ENCODE measurements at places on chromosomes 13 and 19.

GRCh38 chr19:30604657-30605056, 232.5 kb downstream of the ZNF536 start:
- DNase-seq: no peak

DNA sequence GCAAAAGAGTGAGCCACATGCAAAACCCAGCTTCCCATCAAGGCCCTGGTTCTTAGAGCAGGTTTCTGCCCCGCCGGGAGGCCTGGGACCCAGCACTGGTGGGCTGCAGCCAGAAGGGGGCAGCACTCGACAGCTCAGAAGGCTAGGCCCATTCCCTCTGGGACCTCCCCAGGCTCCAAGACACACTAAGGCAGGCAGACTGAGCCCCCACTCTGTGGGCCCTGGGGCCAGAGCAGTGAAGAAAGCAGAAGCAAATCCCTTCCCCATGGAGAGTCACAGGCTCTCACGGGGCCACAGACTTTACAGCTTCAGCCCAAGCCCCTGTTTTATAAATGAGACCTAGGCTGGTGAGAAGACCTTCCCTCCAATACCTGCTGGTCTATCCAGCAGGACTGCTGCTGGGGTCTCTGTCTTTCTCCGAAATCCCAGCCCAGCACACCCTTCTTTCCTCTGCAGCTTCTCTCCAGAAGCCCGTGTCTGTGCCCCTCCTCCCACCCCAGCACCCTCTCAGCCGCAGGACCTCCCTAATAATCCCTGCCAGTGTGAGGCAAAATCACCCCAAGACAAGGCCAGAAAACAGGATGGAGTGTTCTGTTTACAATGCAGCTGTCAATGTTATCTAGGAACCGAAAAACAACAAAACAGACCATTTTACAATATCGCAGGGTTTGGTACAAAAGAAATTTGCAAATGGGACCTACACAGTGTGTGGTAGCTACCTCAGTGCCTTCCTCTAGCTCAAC, 109.3 kb downstream of the ABCC4 start:
- peak; percentile 72 for DNase-seq

GRCh38 chr13:47408546-47409319, 511.9 kb upstream of the HTR2A start:
- no peak for DNase-seq

DNA sequence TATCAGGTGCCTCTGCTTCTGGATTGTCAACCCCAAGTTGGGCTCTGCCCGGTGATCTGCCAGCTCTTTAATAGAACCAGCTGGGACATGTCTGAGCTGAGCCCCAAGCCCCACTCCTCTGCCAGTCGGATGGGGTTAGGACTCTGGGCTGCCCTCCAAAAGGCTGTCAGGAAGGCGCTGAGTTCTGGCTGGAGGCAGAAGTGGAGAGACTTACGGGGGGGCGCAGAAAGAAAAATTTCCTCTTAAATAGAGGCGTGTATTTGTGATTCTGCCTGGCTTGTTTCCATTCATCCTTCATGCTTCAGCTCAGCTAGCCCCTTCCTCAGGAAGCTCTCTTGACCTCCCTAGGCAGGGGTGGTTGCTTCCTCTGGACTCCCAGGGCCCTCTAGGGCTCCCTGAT, 985 bp upstream of the KCNK6 start:
- DNase-seq: peak; percentile 62

- DNase-seq: no peak
Measured at GRCh38 chr13:98976338-98976737, 1.5 kb downstream of the DOCK9 start.
